HuH-7 (cell line): ENCODE measurements at places on chromosomes 7 and 10.

- DNase-seq, result peak; percentile 79
Observed at GRCh38 chr7:151038951-151039849, 9.1 kb upstream of the ASIC3 start.

DNA sequence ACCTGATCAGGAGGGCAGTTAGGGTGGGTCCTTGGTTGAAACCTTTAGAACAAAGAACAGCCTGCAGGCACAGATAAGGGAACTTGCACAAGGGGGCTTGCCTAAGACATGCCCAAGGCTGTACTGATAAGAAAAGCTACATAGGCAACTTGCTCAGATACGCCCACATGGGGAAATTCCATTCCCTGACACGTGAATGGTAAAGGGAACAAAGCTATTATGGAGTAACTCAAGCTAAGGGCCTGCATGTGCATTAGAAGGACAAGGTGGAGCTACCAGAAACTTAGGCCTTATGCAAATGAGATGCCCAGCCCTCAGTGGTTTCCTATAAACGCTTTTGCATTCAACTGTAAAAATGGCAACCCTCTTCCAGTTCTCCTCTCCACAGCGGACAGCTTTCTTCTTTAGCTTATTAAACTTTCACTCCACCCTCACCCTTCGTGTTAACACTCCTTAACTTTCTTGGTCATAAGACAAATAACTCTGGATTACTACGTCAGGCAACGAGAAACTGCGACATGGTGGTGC, 1192.1 kb upstream of the CELF2 start:
- peak; percentile 15 for DNase-seq

DNA sequence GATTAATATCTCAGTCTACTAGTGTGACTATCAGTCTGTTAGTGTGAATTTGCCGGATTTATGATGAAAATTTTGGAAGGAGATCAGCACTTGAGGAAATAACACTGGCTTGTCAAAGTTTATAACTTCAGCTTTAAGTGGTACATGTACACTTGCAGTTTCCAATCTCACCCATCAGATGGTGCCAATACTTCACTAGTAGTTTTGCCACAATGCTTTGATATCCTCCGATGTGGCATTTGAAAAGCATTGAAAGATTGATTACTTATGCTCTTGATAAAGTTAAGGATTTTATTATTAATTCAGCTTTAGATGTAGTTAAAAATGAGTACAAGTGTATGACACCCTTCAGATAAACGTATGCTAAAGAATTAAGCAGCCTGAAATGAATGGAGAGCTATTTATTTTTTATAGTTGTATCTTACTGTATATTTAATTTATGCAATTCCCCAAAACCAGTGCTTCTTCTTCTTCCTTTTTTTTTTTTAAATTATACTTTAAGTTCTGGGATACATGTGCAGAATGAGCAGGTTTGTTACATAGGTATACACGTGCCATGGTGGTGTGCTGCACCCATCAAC, 98.2 kb downstream of the ANLN start:
- peak; percentile 35 for DNase-seq

DNA sequence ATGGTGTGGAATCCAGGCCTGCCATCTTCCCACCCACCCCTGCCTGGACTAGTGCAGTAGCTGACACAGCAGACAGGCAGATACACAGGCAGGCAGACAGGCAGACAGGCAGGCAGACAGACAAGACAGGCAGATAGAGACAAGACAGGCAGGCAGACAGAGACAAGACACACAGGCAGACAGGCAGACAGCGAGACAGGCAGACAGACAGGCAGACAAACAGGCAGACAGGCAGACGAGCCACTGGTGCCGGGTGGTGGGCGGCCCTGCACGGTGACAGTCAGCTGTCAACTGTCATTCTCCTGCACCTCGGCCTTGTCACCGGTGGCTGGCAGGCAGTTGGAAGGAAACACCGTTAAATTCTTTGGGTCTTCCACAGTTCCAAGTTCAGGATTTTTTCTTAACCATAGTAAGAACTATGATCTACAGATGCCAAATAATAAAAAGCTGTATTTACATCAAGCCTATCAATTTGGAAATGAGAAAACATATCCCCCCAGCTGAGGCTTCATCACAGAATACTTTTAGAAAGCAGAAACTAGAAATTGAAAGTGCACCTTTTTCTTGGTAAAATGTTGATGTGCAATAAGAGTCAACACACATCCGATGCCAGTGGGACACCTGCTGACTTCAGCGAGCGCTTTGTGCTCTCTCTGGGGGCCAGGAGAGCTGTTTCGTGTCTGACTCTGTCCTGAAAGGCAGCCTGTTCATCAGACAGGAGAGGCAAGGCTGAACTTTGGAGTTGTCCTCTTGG, 250.4 kb downstream of the DNAJB6 start:
- no peak for DNase-seq

GRCh38 chr7:115005953-115006352, 84.1 kb downstream of the MDFIC start:
- peak; percentile 64 for DNase-seq

DNA sequence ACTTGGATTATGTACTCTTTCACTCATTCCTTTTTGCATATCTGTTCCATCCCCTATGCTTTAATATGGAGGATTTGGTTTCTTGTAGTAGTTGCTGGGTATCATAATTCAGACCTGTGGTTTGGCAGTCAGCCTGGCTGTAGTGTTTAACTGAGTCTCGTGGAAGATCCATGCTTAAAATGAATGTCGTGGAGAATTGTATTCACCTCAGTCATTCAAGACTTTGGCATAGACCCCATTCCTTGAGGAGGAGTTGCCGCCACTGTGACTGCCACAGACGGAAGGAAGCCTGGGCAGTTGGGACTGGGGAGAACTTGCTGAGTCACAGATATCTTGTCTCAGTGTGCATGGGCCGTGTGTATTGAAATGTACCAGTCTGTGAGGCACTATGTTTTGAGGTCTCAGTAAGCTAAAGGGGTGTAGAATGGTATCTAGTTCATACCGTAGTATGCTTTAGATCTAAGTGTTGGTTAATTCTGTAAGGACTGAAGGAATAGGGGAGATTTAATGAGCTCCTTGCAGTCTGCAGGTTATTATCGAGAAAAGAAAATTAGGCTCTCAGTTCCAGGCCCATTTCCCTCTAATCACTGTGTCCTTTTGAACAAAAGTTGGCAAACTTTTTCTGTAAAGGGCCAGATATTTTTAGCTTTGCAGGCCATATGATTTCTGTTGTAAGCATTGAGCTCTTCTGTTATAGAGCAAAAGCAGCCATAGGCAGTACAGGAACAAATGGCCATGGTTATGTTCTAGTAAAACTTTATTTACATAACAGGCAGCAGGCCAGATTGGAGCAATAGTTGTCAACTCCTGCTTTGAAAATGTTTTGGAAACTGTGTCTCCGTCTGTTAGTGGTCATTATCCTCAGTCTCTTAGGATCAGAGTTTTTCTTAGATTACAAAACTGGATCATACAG, 76.8 kb downstream of the TPST1 start:
- no peak for DNase-seq

- no peak for DNase-seq
Observed at GRCh38 chr7:80468931-80469714, 42.7 kb downstream of the GNAT3 start.

DNA sequence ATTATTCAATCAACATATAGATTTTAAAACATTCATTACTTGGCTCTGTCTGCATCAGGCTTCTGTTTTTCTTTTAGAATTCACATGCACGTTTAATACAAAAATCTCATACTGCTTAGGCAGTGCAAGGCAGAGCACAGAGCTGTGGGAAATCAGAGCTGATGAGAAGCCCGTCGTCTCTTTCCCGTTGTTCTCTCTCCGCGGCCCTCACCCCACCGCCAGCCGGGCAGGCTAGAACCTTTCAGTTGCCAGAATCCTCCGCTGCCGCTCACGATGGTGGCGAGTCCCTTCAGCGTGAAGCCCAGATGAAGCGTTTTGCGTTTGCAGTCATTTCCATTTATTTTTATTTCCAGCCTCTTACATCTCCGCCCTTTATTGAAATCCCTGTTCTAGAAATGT, 648.2 kb downstream of the SDK1 start:
- DNase-seq, result no peak
